ENCODE measurements at places on chromosomes 16 and 17.

DNA sequence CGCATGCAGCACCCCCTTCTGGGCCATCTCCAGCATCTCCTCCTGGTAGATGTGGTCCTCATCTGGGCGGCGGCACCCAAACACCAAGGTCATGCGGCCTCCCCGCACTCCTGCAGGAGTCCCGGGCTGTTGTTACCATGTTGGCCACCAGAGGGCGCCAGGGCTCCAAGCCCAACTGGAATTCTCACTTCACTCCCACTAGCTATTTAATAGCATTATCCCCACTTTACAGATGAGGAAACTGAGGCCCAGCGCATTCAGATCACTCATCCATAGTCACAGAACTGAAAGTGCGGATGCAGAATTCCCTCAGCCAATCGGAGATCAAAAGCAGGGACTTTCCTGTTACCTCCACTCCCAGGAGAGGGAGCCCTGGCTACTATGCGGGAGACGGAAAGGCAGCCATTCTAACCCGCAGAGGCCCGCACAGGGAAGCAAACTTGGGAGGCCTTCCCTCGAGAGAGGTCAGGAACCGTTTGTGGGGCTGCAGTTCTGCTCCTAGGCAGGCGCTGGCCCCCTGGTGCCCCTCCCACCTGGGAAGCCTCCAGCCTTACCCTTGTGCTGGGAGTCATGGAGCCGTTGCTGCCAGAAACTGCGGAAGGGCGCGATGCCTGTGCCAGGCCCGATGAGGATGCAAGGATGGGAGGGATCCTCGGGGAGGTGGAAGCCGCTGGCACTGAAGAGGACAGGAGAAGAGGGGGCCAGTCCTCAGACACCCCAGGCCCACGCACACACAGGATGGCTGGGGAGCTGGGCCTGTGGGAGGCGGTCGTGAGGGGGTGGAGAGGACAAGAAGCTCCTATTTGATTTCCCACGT, 40.1 kb downstream of the NOS2 start:
- peak; percentile 80 for DNase-seq

- no peak for DNase-seq
These were observed 32.8 kb downstream of the HELZ start for GRCh38 chr17:67212231-67212630.

DNA sequence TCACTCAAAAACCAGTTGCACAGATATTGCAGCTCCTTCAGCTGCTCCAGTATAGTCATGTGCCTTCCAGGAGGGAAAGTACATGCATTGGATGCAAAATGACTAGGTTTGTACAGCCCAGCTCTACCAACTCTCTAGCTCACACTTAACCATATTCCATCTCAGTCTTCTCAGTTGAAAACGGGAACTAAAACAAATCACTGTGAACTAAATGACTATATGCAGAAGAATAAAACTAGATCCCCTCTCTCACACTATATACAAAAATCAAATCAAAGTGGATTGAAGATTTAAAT, 24.9 kb downstream of the DCUN1D3 start:
- DNase-seq, result no peak

- DNase-seq, result no peak
These were observed 114.2 kb upstream of the IRX5 start for GRCh38 chr16:54816471-54816870.

- DNase-seq, result no peak
These were observed 43.1 kb downstream of the PIK3R5 start for GRCh38 chr17:8922451-8922850.

DNA sequence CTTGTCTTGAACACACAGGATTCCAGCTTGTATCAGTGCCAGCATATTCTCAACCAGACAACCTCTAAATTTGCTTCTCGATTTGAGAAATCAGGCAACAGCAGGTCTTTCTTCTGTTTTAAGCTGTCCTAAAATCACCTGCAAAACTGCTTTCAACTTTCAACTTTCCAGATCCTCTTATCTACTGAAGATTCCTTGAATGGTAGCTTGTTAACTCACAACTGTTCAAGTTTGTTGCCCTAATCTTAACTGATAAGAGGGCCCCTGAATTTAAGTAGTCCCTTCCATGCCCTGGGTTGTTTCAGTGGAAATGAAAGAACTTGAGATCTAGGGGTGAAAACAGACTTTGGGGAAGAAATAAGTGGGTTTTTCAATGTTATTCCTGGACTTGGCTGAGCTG, 57.2 kb downstream of the CHD9 start:
- no peak for DNase-seq

DNA sequence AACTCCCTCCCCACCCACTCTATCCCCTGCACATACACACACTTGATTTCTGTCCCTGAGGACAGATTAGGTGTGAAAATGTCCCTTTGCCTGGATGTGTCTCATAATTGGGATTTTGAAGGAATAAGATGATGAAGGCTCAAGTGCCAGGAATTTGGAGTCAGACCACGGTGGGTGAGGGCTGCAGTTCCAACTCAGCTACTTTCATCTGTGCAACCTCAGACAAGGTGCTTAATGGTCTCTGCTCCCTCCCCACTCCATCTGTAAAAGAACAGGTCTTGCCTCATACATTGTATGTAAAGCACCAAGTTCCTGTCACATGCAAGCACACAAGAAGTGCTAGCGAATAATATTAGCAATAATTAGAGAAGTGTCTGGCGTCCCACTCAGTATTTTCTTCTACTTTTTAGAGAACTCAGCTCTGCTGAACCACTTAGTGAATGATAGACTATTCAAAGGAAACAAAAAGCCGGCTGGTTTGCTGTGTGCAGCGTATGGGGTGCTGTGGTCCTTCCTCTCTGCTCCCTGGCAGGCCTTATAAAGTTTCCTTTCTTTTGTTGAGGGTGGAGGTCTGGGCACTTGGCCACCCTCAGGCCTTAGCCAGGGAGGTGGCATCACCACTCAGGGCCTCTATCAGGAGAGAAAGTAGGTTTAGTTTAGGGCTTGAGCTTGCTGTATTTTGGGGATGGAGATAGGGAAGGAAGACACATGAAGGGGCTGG, 6.4 kb downstream of the TBX4 start:
- DNase-seq, result no peak

GRCh38 chr16:6362321-6362720, 970.3 kb upstream of the RBFOX1 start:
- DNase-seq, result no peak

GRCh38 chr17:31915456-31916100, 14.1 kb upstream of the UTP6 start:
- DNase-seq, result no peak

DNA sequence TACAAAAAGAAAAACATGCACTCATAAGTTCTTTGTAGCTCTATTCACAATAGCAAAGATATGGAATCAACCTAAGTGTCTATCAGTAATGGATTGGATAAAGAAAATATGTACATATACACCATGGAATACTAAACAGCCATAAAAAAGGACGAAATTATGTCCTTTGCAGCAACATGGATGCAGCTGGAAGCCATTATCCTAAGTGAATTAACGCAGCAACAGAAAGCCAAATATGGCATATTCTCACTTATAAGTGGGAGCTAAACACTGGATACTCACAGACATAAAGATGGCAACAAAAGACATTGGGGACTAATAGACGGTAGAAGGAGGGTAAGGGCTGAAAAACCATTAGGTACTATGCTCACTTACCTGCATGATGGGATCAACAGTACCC, 5.8 kb downstream of the CMC2 start:
- DNase-seq, result no peak

DNA sequence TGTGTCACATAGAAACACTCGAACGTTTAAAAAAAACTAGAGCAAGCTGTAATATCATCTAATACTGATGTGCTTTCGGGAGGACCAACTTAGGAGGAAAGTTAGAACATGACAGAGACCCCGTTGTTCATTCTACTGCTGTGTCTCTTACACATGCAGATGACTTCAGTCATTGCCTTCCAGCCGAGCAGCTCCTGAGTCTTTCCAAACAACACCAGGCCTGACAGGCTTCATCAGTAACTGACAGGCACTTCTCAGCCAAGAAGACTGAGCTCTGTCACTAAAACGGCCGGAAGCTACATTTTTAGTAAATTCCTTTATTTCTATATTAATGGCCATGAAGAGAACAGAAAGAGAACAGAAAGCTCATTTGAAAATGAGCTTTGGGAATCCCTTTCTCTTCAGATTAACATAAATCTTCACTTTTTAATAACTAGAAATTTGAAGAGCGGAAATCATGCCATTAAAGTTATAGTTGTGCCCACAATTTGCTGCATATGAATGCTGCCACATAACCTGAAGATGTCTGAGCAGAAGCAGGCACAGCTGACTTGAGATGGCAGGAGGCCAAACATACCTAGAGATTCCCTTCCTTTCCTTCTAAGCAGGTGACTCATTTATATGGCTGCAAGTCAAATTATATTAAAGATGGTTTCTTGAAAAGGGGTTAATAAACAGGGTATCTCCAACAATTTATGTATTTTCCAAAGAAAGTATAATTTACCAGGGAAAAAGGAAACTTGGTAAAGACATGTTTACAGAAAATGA, 148.9 kb downstream of the ITFG1 start:
- no peak for DNase-seq

- no peak for DNase-seq
These were observed 3.5 kb downstream of the GDE1 start for GRCh38 chr16:19518388-19518787.

- DNase-seq, result no peak
These were observed 1.1 kb upstream of the RAB11FIP4 start for GRCh38 chr17:31390426-31390747.

- DNase-seq, result no peak
These were observed 1139.1 kb upstream of the CDH8 start for GRCh38 chr16:63175313-63175712.

DNA sequence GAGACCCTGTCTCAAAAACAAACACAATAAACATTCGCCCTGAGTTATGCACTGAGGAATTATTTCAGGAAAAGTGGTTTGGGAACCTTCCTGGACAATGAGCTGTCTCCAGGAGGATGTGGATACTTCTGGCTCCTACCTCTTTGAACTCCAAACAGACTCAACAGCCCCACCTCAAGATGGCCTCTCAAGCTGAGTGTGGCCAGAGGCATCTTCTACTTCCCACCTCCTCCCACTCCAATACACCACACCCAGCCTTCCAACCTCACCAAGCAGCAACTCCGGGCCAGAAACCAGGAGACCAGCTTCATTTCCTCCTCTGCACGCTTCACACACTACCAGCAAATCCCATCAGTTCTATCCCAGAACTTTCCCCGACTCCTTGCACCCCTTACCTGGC, 11.6 kb downstream of the HBQ1 start:
- DNase-seq, result no peak

- DNase-seq, result no peak
These were observed 267.4 kb upstream of the PSMD7 start for GRCh38 chr16:74029115-74029792.

DNA sequence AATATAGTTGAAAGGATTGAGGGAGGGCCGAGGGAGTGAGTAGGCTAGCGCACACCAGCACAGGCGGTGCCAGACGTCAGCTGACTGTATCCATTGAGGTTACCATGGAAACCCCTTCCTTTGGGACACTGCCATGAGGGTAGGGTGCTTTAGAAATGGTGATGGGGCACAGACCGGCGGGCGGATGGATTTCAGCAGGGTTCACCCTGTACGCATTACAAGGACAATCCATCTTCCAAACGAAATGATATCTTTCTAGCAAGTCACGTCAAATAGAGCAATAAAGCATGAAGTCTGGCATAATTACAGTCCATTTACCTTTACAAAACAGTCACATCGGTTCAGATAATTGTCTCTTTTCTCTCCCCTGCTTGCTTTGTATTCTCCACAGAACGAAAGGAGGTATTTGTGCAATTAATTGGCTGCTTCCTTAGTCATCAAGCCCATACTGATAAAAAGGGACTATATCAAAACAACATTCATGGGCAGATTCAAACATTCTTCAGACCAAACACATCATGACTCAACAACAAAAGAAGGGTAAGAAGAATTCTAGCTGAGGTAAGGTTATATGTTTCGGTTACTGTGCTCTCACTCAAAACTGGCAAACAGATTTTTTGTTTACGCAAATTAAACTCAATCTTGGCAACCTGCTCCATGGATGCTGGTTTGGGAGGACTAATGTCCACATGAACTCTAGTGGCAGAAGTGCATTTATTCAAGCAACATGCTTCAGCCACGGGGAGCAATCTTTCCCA, 140.6 kb downstream of the CDK5R1 start:
- DNase-seq, result peak; percentile 79

DNA sequence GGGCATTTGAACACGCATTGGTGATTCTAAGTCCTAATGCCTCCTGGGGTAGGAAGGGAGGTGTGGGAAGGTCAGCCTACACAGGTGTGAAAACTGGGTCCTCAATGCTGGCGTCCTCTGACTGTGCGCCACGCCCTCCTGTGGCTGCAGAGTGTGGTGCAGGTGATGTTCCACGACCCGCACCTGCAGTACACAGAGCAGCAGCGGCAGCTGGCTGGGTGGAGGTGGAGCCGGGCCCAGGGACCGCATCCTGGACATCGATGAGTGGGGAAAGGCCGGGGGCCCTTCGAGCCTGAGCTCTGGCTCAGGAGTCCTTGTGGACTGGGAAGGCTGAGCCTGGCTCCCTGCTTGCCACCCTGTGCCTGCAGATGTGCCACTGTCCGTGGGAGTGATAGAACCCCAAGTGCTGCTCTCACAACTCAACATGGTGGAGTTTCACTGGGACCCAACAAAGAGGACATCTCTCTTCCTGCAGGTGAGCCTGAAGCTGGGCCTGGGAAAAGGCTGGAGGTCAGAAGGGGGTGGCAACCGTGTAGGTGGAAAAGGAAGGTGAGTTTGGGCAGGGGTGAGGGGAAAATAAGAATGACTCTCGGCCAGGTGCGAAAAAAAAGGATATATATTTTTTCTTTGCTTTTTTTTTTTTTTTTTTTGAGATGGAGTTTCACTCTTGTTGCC, 14.0 kb upstream of the STAC2 start:
- DNase-seq, result peak; percentile 75

DNA sequence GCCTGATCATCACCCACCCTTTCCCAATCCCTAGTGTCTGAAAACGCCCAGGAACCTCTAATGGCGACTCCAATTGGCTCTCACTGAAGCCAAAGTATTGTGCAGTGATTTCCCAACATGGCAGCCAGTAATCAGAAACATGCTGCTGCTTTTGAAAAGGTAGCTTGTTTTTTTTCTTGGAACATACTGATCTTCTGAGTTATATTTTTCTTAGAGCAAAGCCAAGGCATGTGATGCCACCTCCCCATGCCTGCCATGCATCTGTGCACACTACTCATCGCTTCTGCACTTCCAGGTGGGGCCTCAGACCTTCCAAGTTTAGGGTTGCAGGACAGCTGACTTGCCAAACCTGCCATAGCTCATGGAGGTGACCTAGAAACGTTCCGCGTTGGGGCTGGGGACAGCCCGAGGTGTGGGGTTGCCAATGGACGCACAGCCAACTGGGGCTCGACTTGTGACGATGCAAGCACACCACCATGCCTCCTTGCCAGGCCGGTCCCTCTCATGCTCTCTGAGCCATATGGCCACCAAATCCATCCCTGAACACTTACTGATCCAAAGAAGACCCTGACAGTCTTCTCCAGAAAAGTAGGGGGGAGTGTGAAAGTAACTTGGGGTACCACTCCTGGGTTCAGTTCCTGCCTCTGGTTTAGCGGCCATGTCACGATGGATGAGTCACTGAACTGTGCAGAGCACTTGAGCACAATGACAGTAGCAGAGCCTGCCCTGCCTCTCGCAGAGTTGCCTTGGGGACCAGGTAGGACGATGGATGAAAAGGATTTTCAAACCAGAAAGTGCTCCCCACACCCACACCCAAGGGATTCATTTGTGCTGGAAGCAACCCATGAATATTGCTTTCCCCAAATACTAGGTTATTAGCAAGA, 155.7 kb downstream of the CCDC182 start:
- no peak for DNase-seq

- DNase-seq, result peak; percentile 98
These were observed 24.5 kb downstream of the CDK5RAP3 start for GRCh38 chr17:47995241-47995935.

- DNase-seq, result no peak
These were observed 410.4 kb upstream of the MON1B start for GRCh38 chr16:76780556-76780955.
